ENCODE measurements at places on chromosomes 4 and X.
A peak's percentile ranks its signal among the peaks of the same experiment; 100 is the strongest.

DNA sequence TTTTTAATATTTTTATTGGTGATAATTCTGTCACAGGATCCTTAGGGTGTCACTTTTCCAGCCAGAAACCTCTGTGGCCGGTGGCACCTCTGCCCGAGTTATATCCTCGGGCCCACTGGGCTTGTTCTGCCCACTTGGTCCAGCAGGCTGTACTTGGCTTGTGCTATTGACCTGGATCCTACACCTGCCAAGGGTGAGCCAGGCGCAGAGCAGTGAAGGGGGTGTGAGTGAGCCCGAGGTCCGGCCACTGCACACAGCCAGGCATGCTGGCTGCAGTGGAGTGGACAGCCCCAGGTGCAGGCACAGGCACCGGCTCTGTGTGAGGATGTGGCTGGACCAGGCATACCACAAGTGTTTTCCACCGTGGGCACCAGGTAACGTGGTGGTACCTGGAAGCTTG lies 54.7 kb upstream of the NUDT6 start:
- no peak for DNase-seq

DNA sequence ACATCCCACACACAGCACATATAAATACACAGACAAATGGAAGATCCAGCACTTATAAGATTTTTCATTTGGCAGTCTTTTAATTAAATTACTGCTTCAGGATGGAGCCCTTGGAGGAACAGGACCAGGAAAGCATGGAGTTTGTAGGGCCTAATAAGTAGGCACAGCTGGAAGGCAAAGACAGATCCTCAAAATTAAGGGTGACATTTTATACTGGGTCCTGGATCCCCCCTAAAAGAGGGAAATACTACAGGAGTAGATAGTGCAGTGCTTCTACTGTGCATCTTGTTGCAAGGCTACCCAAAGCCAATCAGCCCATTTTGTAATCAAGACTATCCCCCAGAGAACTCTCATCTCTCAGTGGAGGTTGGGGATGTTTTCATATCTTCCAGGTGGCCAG lies 1860.7 kb upstream of the PCDH10 start:
- no peak for DNase-seq

DNA sequence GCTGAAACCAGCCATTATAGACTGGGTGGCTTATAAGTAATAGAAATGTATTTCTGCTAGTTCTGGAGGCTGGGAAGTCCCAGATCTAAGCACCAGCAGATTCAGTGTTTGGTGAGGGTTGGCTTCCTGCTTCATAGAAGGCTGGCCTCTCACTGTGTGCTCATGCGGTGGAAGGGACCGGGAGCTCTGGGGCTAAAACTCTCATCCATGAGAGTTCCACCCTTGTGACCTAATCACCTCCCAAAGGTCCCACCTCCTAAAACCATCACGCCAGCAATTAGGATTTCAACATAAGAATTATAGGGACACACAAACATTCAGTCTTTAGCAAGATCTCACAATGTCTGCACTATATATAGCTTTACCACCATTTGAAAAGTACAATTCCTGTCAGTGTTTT lies 215.2 kb downstream of the CBR4 start:
- DNase-seq, result no peak

- no peak for DNase-seq
Measured at GRCh38 chr4:163901319-163901718, 406.8 kb downstream of the TMA16 start.

GRCh38 chr4:6687947-6688878 lies 5.5 kb upstream of the S100P start:
- no peak for DNase-seq

DNA sequence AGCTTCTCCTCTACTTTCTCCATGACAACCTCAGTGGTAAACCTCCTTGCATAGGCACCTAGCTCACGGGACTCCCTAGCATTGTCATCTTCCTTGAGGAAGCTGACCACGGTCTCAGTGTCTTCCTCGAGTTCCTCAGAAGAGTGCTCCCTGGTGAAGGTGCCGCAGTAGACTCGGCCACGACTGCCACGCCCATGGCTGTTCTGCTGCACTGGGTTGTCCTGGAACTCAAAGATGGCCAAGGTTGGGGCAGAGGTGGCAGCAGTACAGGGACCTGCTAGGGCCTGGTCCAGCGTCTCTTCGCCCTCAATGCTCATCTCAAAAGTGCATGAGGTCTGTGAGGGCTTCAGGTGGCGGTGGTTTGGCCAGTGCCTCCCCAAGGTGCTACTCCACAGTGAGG lies 147.9 kb upstream of the ARHGEF9 start:
- DNase-seq, result no peak

- DNase-seq, result no peak
Measured at GRCh38 chrX:120653000-120653399, 23.1 kb upstream of the C1GALT1C1 start.

- DNase-seq, result no peak
Measured at GRCh38 chrX:150536455-150537116, 31.8 kb upstream of the MTM1 start.

GRCh38 chr4:102564399-102565059 lies 63.4 kb downstream of the NFKB1 start:
- DNase-seq, result no peak

DNA sequence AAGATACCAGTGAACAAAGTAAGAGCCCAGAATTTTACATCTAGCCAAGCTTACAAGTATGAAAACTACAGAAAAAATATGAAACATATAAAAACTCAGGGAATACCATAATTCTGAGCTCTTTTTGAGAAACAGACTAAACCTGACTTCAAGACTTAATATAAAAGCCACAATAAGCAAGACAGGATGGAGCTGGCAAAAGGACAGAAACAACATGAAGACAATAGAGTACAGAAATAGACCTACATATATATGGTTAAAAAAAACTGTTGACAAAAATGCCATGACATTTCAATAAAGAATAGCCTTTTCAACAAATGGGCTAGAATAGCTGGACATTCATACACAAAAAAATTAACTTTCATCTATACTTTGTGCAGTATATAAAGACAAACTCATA lies 49.4 kb downstream of the UBA6 start:
- DNase-seq, result no peak

GRCh38 chr4:63169836-63170235 lies 1239.4 kb downstream of the TECRL start:
- DNase-seq, result no peak

- no peak for DNase-seq
Measured at GRCh38 chr4:80489798-80490197, 154.3 kb downstream of the CFAP299 start.

GRCh38 chr4:159398236-159398638 lies 295.4 kb downstream of the RAPGEF2 start:
- DNase-seq, result no peak

DNA sequence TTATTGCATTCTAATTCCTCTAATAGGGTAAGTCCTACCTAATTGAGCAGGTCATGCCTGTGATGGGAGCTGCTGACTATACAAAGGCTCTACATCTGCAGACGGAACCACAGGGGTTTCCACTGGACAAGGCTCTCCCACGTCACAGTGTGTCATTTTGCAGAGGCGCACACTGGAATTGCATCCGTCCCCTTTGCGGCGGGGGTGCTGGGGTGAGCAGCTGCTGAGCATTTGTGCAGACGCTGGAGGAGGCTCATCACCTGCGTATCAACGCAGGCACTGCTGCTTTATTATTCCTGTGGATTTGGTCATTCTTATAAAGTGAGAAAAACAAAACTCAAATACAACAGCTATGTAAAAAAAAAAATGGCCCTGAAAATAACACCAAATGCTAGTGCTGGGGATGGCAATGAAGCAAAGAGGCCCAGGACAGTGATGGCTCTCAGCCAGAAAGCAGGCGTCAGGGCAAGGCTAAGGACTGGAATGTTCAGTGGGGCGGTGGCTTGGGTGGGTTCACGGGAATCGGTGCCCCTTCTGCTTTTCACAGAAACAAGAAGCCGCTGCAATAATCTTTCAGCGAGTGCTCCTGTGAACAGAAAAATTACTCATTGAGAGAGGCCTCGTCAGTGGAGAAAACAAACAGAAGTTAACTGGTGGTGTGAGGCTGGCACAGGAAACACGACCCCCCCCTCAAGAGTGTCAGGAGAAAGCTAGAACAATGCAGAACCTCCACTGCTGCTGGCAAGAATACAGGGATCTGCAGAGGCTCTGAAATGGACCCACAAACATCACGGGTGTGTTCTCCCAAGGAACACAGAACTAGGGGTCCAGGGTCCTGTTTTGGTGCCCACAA lies 67.8 kb downstream of the GATB start:
- no peak for DNase-seq

DNA sequence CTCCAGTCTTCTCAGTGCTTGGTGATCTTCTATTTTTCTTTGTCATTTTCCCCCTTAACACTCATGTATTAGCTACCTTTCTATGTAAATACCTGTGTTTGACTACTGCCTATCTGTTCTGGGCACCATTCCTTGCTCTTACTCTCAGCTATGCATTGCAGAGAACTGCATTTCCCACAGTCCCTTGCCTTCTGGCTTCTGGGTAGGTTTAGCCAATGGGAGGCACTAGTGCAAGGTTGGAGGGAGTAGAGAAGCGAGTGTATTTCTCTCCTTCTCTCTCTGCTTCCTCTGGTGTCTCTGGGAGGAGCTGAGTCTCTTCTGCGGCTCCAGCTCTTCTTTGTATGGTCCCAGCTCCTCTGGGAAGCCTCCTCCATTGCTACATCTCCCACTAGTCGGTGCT lies 50.5 kb downstream of the CWH43 start:
- no peak for DNase-seq

DNA sequence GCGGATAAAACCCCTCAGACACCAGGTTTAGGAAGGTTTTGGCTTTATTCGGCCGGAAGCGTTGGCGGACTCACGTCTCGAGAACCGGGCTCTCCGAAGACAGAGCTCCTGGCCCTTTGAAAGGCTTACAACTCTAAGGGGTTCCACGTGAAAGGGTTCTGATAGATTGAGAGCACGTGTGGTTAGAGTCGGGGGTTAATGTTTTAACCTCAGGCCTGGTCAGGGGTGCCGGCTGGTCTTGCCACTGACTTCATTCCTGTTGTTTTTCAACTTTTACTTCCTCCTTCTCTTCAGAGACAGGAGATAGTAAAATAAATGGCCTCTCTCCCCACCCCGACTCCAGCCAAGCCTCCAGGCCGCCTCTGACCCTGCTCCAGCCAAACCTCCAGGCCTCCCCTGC lies 4.7 kb upstream of the ASMT start:
- DNase-seq, result no peak

- DNase-seq, result no peak
Measured at GRCh38 chrX:1679238-1679637, 64.4 kb downstream of the ASMT start.

DNA sequence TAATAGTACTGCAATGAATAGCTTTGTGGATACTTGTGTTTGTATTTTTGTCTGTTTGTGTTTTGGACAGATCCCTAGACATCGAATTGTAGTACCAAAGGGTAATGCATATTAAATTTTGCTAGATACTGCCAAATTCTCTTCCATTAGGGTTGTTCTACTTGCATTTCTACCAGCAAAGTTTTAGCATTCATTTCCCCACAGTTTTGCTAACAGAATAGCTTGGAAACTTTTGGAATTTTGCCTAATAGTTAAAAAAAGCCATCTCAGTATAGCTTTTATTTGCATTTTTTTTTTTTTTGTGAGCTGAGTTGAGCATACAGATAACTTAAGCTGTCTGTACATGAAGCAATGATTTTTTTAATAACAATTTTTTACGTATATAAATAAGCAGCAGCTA lies 1084.9 kb downstream of the ADGRL3 start:
- DNase-seq, result no peak

GRCh38 chrX:115650916-115651315 lies 89.9 kb downstream of the PLS3 start:
- peak; percentile 3 for DNase-seq

DNA sequence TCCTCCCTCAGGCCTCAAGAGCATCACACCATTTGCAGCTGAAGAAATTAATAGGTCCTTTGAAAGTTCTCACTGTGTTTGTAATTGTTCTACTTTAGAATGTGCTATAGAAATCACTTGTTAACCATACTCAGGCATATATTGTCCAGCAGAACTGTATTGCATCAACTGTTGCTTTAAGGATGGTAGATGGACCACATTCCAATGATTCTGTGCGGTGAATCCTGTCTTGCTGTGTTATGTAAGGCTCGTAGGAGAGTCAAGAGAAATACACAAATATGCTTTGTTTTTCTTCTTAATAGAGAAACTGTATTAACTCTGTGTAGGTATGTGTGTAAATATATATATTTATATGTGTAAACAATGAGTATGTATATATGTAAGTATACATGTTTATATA lies 6.3 kb upstream of the ADGRA3 start:
- no peak for DNase-seq

GRCh38 chr4:121376556-121376955 lies 4.3 kb downstream of the QRFPR start:
- DNase-seq, result no peak

- DNase-seq, result no peak
Measured at GRCh38 chr4:166924424-166924823, 309.9 kb downstream of the SPOCK3 start.

- DNase-seq, result no peak
Measured at GRCh38 chr4:181613200-181613599, 630.0 kb upstream of the TENM3 start.

GRCh38 chr4:64479338-64479737 lies 70.1 kb upstream of the TECRL start:
- no peak for DNase-seq
